Femur (tissue), 1 donor: ENCODE measurements at places on chromosomes 1 and 21.
A peak's percentile ranks its signal among the peaks of the same experiment; 100 is the strongest.

DNA sequence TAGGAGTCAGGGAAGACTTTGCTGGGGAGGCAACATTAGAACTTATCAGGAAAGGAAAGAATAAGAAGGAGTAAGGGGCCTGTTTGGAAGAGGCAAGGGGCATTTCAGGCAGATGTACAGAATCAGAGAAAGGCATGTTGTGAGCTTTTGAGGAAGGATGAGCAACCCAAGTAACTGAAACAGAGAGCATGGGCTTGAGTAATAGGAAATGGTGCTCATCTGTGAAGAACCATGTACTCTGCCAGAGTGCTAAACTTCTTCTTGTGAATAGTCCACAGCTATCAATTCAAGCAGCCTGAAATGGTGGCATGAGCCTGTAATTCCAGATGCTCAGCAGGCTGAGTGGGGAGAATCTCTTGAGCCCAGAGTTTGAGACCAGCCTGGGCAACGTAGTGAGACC lies 19.2 kb upstream of the PIGK start:
- DNase-seq, result no peak

DNA sequence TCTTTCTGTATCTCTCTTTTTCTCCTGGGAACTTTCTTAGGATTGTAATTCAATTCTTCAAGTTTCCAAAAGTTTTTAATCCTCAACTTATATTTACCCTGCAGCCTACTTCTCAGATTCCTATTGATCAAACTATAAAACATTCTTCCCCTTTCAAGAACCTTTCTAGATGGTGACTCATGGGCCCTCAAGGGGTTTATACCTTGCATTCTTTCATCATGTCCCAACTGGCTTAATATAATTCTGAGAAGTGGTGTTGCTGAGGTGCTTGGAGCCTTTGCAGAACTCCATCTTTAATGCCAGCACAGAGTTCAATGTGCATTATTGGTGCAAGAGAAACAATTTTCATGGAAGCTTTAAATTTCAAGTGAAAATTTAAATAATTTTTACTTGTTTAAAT lies 273.4 kb downstream of the VAV3 start:
- no peak for DNase-seq

- DNase-seq, result peak; percentile 63
These were observed at the start of gene CFAP74 for GRCh38 chr1:2003541-2004131. Gene CFAP74 (minus strand): TSS chr1:2003786. CDS start chr1:1990956, 12,830 bp downstream.

GRCh38 chr1:43302201-43302600 lies 1.4 kb downstream of the TIE1 start:
- no peak for DNase-seq

GRCh38 chr1:95139039-95139438 lies 21.9 kb downstream of the TLCD4 start:
- DNase-seq, result no peak

GRCh38 chr1:223129229-223129901 lies 13.7 kb downstream of the TLR5 start:
- DNase-seq, result peak; percentile 80

GRCh38 chr1:65267271-65267670 lies 42.1 kb upstream of the DNAJC6 start:
- no peak for DNase-seq

DNA sequence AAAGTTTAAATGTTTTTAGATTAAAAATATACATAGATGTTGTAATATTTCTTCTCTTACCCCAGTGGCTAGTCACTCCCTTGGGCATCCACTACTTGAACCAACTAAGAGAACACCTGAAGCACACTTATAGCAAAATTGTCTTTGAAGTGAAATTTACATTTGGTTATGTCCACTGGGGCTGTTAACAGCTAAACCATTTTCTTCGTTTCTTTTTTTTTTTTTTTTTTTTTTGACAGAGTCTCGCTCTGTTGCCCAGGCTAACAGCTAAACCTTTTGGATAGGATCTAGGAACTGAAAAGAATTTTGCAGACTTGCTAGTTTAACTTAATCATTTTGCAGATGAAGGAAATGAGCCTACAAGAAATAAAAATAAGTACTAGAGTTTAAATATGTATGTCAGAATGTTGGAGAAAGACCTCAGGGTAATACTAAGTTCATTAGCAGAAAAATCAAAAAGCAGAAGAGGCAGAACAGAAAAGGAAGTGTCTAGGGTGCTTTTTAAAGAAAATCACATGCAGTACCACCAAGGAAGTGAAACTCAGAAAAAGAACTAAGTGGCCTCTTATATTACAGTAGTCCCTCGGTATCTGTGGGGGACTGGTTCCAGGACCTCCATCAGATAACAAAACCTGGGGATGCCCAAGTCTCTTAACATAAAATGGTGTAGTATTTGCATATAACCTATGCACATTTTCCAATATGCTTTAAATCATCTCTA lies 11.8 kb downstream of the DRAM2 start:
- DNase-seq, result no peak

- peak; percentile 77 for DNase-seq
These were observed 54.5 kb downstream of the PCNX2 start for GRCh38 chr1:233240829-233241682.

- no peak for DNase-seq
These were observed 35.9 kb upstream of the SLC45A1 start for GRCh38 chr1:8281843-8282509.

- peak; percentile 24 for DNase-seq
These were observed 369.6 kb upstream of the ADGRL2 start for GRCh38 chr1:81430955-81431623.

GRCh38 chr1:41020654-41021053 lies 871 bp downstream of the SLFNL1 start:
- no peak for DNase-seq

DNA sequence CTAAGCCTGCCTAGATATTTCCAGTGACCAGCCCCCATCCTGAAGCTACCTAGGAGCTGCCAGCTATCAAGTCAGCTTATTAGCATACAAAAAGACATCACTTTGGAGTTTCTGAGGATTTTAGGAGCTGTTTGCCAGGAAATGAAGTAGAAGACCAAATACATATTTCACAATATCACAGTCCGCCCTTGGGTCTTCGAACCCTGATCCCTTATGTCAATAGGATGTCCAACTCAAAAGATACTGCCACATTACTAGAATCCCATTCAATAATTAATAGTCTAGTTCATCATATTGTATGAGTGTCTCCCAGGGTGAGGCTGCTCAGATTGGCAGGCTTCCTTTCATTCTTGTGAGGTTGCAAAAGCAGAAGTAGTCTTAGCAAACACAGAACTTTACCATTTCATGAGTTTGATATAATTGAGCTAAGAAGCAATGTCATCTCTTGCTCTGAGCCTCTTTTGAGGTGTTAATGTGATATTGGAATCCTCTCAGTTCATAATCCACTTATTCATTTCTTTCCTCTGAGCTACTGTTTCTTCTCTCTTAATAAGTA lies 13.6 kb downstream of the IPO9 start:
- DNase-seq, result no peak

DNA sequence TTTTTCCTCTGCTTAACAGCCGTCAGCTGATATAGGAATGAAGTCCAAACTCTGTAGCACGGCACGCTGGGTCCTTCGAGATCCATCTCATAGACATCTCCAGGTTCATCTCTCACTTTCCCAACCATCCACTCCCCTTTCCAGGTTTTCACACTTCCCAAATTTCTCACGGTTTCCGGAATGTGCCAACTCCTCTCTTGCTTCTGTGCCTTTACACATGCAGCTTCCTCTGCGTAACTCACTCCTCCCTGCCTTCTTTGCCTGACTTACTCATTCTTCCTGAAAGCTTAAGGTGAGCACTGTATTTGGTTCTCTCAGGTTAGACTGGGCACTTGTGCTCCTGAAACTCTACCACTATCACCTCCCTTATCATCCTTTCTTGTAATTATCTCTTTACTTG lies 168.4 kb downstream of the PCNX2 start:
- DNase-seq, result no peak

DNA sequence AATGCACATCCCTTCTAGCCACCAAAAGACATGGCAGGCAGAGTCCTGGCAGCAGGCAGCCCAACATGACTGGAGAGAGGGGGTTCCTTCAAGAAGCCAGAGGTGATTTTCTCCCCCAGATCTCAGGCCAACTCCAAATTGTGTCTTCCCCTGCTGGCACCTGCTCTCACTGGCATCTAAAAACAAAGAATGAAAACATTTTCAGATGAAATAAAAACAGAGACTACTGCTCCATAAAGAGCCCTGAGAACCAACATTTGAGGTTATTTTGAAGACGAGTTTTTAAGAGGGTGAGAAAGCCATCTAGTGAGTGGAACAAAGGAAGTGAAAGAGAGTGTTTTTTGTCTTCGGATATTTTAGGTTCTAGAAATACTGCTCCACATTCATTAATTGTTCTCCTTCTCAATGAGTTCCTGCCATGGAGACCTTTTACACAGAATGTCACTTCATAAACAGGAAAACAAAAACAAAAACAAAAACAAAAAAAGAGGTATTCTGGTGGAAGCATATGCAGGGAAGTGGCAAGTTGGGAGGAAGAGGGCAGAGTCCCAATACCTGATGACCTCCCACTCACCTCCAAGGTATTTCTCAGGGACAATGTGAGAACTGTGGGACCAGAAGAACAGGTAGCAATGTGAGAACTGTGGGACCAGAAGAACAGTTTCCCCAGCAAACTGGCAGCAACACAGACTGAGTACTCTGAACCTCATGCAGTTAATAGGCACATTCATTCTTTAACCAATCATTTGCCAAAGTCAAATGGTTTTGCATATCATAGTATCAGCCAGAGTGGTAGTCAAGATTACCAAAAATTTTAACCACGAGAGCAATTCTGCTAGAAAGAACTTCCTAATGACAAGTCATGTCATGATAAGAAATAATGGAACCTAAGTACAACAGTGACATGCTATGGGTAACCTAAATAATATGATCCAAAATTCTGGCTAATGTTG lies 50.0 kb downstream of the KIAA0319L start:
- no peak for DNase-seq

DNA sequence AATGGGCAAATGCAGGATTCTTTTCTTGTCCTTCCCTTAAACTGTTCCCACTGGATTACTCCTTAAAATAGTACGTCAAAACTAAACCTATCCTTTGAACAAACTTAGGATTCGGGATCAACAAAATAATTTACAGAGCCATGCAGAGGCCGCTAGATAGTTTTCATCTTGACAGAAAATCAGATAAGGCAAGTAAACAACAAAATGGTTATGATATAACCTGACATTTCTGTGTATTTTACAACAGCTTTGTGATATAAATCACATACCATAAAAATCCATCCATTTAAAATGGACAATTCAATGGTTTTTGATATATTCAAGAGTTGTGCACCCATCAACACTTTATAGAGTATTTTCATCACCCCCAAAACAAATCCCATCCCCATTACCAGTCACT lies 11.2 kb downstream of the SCAF4 start:
- no peak for DNase-seq

DNA sequence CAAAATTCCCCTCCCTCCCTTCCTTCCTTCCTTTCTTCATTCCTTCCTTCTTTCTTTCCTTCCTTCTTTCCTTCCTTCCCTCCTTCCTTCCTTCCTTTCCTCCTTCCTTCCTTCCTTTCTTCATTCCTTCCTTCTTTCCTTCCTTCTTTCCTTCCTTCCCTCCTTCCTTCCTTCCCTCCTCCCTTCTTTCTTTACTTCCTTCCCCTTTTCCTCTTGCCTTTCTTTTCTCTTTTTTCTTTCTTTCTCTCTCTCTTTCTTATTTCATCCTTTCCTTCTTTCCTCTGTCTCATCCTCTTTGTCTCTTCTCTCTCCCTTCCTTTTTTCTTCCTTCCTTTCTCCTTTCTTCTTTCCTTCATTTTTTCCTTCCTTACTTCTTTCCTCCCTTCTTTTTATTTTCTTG lies 171.9 kb upstream of the BRINP3 start:
- no peak for DNase-seq

GRCh38 chr1:229562686-229563085 lies 4.2 kb upstream of the ABCB10 start:
- no peak for DNase-seq

DNA sequence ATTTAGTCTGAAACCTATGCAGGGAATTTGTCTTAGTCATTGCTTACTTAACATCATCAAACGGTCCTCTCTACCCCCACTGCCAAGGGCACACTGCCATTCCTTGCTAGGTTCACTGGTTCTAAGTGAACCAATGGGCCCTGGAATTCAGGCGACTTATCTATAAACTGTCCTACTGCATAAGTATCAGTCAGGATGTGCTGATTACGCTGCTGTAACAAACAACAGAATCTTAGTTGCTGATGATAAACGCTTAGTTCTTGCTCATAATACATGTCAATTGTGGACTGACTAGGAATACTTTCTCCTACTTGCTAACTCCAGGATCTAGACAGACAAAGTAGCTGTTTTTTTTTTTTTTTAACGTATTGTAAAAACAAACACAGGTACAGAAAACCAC lies 136.1 kb downstream of the PRDM2 start:
- no peak for DNase-seq

DNA sequence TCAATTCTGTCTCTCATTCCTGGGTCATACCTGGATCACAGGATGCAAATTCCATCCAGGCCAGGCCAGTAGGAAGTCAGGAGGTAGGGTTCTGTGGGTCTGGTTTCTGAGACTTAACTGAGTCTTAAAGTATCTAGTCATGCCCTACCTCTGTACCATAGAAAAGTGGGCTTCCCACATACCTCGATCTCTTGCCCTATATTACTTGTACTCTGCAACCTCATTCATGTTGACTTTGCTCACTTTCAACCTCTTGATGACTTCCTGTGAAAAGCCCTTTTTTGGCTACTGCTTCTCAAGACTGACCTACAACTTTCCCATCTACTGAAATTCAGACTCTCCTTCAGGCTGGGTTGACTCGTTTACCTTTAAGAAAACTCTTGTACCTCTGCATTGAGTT lies 128.9 kb upstream of the C8B start:
- no peak for DNase-seq

DNA sequence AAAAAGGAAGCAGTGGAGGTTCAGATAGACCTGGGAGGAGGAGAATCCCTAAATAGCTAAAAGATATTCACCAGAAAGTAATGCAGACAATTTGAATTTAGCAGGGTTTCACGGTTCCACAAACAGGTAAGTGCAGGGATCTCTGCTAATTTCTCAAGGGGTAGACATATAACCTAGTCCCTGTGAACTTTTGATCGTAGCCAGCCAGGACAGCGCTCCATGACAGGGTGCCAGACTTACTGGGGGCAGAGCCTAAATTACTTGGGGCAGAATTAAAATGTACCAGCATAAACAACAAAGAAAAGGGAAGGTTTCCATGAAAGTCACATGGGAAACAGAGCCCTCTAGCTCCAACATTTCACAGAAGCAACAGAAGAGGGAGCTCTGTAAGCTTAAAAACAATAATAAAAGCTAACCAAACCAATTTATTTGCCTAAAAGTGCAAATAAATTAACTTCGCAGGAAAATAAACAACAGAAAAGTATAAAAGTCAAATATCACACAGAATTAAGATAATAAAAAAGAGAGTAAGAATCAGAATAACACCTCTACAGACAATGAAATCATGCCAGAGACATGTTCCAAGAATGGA lies 198.3 kb downstream of the DUSP10 start:
- no peak for DNase-seq

- DNase-seq, result no peak
These were observed 5.3 kb upstream of the RGS7 start for GRCh38 chr1:241362350-241362749.

- DNase-seq, result no peak
These were observed 40.5 kb downstream of the ASH1L start for GRCh38 chr1:155522069-155522468.

DNA sequence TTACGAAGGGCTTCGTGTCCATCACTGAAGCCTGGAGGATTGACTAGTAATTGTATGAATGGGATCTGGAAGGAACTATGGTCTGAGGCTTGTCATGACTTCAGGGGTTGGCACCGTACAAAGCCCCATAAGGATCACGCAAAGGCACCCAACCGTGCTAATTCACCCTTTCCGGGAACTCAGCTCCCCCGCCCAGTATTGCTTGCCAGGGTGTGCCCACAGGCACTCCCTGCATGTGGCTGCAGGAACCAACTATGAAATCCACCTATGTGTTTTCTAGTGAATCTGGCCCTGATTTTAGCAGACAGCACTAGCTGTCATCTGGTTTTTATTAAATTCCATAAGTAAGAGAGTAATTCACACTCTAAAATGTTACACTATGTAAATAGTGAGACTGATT lies 139.2 kb downstream of the TM2D1 start:
- peak; percentile 55 for DNase-seq
